Activated CD4-positive, alpha-beta T cell treated with anti-CD3 and anti-CD28 coated beads, Interleukin-2, amount 50 U/mL, for 4 hours (primary cell): ENCODE measurements at places on chromosomes 7 and 10.

DNA sequence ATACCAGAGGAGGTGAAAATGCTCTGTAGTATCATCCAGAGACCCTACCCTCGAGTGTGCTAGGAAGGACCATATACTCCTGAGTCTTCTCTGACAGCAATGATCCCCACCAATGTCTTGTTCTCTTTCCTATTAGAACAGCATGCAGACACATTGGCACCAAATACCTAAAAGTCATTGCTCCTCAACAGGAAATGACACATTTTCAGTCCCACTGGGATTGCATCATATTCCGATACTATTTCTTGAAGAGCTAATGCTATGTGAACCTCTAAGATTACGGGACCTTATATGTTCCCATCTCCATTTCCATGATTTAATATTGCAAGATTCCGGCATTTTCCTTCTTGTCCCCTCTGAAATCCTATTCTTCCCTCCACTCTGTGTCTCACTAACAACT, 177.4 kb downstream of the NRP1 start:
- DNase-seq = no peak

- no peak for DNase-seq
These were observed 35.8 kb upstream of the CDK1 start for GRCh38 chr10:60742512-60742911.

- no peak for DNase-seq
These were observed 923.4 kb upstream of the AUTS2 start for GRCh38 chr7:68674826-68675225.

GRCh38 chr7:28269700-28270361, 89.2 kb upstream of the JAZF1 start:
- DNase-seq = no peak

DNA sequence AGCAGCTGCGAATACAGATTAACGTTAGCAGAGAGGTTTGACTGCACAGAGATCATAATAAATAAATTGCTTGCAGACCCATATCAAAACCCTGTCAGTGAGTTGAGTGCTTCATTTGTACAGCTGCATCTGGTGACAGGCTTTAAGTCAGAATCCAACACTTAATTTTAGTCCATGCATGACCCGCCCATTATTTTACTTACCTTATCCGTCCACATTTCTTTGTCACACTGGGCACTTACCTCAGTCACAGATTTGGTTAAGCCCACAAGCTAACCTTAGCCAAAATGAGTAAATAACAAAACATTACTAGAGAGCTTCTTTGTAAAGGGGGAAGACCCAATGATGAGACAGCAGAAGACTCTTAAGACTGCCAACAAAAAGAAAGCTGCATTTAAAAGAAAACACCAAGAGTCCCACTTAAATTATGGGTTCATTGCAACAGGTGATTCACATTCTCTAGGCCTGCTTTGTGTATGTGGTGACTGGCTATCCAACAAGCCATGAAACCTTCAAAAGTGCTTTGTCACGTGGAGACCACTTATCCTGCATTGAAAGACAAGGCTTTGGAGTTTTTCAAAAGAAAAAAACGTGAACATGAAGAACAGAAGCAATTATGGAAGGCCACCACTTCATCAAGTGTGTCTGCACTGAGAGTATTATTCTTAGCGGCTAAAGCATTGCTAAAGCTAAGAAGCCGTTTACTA, 32.2 kb downstream of the PHTF2 start:
- DNase-seq = no peak

DNA sequence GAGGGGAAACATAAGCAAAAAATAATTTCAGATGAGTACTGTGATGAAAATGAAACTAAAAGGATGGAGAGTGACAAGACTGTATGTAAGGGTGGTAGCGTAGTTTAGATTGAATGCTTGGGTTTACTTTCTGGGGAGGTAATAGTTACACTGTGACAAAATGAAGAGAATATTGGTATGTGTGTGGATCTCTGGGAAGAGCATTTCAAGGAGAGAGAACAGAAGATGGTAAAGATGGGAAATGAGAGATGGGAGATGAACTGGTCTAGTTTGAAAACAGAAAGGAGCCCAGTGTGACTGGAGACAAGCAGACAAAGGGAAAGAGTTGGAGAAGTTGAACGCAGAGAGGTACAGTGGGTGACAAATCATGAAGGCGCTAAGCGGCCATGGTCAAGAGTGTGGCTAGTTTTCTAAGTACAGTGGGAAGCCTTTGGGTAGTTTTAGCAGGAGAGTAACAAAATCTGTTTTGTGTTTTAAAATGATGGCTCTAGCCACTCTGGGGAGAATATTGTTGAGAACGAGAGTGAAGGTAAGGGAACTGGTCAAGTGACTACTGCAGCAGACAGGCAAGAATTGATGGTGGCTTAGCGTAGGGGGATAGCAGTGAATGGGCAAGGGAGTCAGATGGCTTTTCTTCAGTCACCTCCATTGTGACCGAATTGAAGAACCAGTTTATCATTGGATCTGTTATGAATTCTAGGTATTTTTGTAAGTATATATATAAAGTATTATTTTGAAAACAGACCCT, 22.6 kb downstream of the PALS2 start:
- DNase-seq = no peak

- DNase-seq = no peak
These were observed 59.7 kb downstream of the IGF2BP3 start for GRCh38 chr7:23410446-23411183.

DNA sequence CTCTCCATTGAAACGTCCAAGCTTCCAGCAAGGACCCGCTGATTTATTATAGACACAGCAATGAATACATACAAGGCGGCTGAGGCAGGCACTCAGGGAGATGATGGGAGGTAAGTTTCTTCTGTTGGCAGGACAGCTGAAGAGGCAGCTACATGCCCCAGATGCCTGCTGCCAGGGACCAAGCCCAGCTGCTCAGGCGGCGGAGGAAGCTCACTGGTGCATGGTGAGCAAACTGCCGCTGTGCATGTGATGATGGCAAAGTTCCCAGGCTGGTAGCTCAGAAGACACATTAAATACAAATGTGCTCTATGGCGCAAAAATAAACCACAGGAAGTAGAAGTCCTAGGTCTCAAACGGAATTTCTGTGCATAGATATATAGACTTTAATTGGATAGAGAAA, 2.3 kb downstream of the DNTT start:
- DNase-seq = no peak

GRCh38 chr10:11755512-11756263, 13.5 kb downstream of the ECHDC3 start:
- no peak for DNase-seq

GRCh38 chr7:17516771-17517170, 218.3 kb downstream of the AHR start:
- DNase-seq = no peak

- DNase-seq = no peak
These were observed 237.2 kb upstream of the AKR1E2 start for GRCh38 chr10:4588824-4589223.

- no peak for DNase-seq
These were observed 234.0 kb upstream of the PITRM1 start for GRCh38 chr10:3406556-3406955.

DNA sequence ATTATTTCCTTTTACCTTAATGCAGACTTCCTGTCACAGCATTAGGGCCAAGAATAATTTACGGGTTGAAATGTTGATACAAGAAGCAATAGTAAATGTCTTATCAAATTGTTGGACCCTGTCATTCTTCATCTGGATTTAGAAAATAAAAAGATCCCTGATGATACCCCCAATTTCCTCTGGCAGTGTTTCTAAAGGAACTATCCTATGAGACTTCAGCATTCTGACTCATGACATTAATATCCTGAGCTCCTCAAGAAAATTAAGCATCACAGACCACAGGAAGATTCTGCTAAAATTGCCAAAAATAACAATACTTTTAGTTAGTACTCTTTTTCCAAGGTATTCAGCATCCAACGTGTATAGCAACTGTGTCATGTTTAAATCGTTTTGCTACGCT, 490.5 kb upstream of the ANKRD30A start:
- DNase-seq = no peak

DNA sequence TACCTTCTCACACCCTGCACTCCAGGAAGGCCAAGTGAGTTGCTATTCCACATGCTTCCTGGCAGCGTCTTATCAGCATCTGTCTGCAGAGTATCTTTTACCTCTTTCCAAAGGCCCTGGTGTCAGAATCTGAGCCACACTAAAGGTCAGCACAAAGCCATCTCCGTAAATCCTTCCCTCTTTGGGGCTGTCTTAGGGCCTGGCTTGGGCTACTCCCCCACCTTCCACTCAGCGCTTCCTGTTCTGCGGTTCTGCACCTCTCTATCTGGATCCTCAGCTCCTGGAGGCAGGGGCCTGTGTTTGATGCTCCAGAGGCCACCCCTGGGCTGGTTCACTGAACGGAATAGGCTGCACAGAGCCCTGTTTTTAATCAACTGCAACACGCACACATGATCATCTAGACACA, 334.8 kb upstream of the GALNT17 start:
- no peak for DNase-seq

DNA sequence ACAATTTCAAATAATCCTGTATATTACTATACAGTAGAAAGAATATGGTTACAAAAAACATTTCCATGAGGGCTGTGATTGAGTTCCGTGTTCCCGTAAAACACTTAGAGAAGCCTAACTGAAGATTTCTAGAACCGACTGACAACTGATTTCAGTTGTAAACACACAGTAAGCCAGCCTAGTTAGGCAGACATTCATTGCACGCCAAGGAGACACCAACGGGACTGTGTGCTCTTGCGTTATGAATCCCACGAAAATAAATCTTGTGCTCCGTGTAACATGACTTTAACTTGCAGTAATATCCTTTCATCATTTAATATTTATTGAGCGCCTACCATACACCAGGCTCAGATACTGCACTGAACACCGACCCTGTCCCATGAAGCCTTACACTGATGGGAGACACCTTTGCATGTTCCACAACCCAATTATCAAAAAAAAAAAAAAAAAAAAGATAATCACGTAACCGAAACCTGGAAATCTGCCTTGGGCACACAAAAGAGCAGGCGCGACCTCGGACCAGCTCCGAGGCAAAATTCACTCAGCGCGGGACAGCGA, 420 bp upstream of the KLHL7 start:
- no peak for DNase-seq

DNA sequence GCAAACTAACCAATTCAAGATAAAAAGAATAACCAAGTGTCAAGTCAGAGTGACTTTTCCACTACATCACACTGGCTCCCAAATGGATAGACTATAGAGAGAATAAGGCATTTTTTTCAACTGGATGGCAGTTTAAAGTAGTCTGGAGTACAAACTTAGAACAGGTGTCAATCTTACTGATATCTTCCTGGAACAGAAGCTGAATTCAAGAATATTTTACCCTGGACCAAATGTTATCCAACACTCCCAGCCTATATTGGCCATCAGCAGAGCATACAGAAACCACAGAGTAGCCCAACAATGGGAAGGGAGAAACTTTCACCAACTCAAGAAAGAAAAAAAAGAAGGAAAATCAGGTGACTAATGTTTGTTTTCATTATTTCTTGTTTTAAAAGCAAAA, 11.5 kb downstream of the IDE start:
- DNase-seq = no peak

DNA sequence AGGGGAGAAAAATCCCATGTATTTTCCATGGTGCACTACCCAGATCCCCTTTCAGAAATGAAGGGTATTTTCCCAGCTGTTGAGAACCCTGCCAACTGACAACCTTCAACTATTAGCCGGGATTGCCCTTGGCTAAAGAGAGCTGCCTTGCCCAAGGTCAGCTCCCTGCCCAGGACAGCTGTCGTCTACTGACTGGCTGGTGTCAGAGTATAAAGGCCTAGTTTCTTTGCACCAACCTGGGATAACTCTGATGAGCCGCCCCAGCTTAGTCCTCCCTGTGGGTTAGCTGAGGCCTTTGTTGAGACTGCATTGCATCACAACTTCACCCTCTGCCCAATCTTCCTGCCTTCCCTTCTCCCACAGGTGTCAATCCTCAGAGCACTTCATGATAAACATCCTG, 147.2 kb upstream of the RHEB start:
- no peak for DNase-seq

- no peak for DNase-seq
These were observed 48.0 kb downstream of the CREB3L2 start for GRCh38 chr7:137953665-137954470.

- no peak for DNase-seq
These were observed 121.4 kb upstream of the INHBA start for GRCh38 chr7:41824284-41824683.

DNA sequence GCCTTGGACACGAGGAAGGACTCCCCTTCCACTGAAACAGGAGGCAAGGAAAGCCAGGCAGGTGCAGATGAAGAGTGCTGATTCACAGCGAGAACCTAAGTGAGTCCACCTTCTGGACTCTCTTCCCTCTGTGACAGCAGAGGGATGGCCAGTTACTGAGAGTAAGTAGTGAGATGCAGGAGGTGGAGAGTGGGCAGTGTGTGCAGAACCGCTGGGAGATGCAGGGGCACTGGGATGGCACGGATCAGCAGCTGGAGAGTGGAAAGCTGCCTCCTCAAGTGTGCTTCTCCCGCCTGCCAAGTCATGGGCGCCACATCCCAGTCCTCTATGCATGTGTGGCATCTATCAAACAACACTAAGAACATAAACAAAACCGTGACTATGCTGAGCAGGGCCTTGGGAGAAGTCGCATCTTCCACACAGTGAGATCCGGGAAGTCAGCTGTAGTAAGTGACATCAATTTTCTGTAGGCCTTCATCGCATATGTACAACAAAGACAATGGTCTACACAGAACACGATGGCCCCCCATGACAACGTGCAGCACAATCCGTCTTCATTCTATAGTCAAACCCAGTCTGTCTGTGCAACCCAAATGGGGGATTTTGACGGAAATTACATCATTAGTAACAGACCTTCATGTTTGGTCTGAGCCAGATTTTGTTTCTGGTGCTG, 217.4 kb upstream of the KLF14 start:
- no peak for DNase-seq

GRCh38 chr10:53570221-53570620, 797.6 kb upstream of the MBL2 start:
- DNase-seq = no peak

- DNase-seq = no peak
These were observed 318.0 kb downstream of the BICC1 start for GRCh38 chr10:58830697-58831096.

- DNase-seq = peak; percentile 60
These were observed 23.6 kb downstream of the ST8SIA6 start for GRCh38 chr10:17430647-17431355.

DNA sequence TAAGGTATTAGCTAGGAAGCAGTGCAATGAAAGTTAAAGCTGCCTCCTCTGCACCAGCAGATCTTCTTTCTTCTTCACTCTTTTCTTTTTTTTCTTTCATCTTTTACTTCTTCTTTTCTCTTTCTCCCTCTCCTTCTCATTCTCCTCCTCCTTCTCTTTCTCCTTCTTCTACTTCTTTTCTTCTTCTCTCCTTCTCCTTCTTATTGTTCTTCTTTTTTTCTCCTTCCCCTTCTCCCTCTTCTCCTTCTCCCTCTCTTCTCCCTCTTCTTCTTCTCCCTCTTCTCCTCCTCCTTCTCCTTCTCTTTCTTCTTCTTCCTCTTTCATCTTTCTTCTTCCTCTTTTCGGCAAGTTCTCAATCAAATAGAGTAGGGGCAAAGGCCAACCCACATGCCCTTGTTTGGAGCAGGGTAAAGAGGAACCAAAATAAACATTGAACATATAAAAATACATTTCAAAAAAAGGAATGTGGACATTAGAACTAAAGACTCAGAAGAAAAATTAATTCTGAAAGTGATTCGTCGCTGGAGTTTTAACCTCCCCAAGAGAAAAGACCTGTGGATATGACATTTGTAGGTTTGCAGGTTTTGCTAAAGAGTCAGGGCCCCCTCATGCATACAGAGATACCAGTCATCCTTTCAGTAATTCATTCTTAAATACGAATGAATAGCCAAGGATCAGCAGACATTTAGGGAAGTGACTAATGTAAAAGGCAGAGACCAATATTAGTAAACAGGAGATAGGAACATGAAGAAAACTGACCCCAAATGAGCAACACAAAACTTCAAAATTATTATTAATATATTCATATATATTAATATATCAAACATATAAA, 93.0 kb upstream of the RSU1 start:
- no peak for DNase-seq

- DNase-seq = no peak
These were observed 20.3 kb downstream of the SLIT1 start for GRCh38 chr10:97165499-97165898.
